ENCODE measurements at places on chromosomes 4 and X. TPM values are rescaled to one million over a fixed set of nuclear protein-coding genes. Genes with fewer than 3 reads are reported as not detected.

DNA sequence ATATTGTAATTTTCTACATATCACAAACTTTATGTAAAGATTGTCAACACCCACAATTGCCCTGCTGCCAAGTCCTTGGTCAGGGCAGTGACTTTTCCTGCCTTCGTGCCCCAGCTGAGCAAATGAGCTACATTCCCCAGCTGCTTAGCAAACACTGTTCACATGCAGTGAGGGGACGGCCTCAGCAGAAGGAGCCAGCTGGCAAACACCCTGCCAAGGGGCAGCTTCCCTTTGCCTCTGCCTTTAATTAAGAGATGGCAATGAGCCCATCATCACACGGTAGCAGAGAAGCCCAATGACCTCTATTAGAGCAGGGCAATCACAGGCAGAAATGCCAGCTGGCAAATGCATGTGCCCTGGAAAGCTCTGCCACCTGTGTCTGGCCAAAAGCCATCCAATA is 253.4 kb downstream of the EPHA5 start:
- no peak for DNase-seq

GRCh38 chr4:10732914-10733415 is 48.4 kb upstream of the CLNK start:
- DNase-seq, result no peak

GRCh38 chr4:65651031-65651430 is 19.3 kb downstream of the EPHA5 start:
- DNase-seq, result no peak

- DNase-seq, result no peak
Observed at GRCh38 chrX:106987488-106987887, 12.5 kb downstream of the MORC4 start.

DNA sequence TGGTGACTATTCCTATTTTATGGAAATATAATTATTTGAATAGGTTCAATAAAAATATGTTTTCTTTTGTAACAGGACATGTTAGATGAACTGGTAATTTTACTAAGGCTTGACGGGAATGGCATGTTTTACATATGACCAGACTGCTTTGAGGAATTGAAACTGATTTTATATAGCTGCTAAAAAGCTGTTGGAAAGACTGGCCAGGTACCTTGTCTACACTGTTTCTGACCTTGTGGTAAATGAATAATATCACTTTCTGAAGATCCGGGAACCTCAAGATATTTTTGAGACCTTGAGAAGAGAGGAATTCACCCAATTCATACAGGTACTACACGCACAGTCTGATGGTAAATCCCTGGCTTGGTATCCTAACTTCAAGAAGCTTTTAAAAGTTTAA is 42.1 kb upstream of the USP46 start:
- DNase-seq, result no peak

DNA sequence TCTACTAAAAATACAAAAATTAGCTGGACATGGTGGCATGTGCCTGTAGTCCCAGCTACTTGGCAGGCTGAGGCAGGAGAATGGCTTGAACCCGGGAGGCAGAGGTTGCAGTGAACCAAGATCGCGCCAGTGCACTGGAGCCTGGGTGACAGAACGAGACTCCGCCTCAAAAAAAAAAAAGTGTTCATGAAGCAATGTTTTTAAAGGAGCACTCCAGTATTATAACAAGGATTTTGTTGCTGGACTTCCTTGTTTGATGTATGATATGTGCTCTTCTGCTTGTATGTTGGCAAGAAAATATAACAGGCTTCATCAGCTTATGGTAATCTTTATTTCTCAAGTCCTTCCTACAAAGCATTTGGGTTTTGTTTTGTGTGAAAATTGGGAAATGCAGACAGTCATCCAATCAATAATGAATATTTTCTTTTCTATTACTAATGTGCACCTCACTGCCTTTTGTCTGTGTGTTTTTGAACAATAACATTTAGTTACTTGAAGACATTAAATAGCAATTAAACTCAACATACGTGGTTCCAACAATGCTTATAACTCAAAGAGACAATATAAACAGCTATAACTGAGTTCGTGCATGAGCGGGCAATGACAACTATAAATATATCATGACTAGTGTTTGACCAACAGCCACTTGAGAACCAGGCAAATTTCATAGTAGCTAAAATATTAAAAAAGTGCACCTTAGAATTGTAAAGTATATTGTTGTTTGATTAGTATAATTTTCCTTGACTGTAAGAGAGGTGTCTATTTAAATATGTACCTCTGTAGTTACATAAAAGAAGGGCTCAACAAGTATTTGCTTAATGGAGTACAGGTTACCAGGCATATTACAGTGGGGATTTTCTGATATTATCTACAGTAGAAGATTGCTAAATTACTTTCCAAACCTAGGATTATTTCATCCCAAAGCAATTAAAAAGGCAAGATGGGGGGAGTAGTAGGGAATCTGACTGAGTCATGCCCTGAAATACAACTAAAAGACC is 210.7 kb downstream of the PPP3CA start:
- no peak for DNase-seq

DNA sequence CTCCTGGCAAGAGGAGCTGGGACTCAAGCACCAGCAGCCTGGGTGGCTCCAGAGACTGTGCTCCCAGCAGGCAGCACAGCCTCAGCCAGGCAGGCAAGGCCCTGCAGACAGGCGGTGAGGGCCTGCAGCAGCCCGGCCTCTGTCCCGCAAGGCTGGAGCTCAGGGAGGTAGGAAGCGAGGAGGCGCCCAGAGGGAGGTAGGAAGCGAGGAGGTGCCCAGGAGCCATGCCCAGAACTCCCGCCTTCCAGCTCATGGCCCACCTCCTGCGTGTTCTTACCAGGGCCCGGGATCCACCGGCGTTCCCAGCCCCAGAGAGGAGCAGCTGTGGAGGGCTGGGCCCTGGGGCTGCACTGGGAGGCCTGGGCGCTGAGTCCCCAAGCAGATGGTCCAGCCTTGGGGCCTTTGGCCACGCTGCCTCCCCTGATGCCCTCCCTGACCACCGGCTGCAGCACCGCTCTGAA is 133.1 kb downstream of the HMX1 start:
- no peak for DNase-seq

DNA sequence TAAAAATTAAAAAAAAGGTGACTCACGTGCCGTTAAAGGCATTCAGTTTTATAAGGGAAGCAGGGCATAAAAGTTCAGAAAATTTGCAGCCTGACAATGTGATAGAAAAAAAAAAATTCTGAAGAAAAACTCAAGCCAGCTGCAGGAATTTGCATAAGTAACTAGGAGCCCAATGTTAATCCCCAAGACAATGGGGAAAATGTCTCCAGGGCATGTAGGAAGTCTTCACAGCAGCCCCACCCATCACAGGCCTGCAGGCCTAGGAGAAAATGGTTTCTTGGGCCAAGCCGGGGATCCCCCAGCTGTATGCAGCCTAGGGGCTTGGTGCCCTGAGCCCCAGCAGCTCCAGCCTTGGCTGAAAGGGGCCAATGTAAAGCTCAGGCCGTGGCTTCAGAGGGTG is 31.2 kb downstream of the CHM start:
- DNase-seq, result no peak

GRCh38 chr4:69970071-69970470 is 4.5 kb upstream of the CSN2 start:
- no peak for DNase-seq

DNA sequence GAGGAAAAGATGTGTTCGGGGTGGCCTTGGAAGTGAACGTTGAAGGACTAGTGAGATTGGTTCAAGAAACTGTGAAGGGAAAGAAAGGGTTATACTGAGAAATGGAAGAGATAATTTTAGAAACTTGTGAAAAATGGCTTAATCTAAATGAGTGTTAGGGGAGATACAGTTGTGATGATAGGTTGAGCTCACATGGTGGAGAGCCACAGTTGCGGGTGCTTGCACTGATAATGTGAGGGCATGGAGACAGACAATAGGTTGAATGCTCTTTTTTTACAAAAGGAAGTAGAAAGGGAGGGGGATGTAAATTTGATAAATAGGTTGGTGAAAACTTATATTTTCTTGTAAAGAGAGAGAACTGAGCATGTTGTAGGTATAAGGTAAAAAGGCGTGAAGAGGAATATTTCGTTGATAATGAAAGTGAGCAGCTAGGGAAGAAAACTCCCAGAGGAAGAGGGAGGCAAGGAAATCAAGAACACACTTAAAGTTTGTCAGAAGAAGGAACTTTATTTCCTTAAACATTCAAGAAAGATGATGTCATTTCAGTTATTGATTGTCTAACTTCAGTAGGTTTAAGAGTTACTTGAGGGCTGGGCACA is 8.2 kb downstream of the AREG start:
- DNase-seq, result no peak

The SRPK3 gene
- 1.0 TPM for polyA plus RNA-seq

The CACNA1F gene
- 0.41 TPM for polyA plus RNA-seq

The MGST2 gene
- polyA plus RNA-seq, result 44.6 TPM

The TMEM271 gene
- polyA plus RNA-seq, result not detected

The BEND4 gene
- 0.04 TPM for polyA plus RNA-seq

The TLR10 gene
- 0.68 TPM for polyA plus RNA-seq

The TCEAL9 gene
- polyA plus RNA-seq, result 134 TPM

All from left lung (tissue), 14 donors.